CD4-positive, alpha-beta T cell treated with Interleukin-17A for 1 hour (primary cell): ENCODE measurements at places on chromosomes 2 and 18.

DNA sequence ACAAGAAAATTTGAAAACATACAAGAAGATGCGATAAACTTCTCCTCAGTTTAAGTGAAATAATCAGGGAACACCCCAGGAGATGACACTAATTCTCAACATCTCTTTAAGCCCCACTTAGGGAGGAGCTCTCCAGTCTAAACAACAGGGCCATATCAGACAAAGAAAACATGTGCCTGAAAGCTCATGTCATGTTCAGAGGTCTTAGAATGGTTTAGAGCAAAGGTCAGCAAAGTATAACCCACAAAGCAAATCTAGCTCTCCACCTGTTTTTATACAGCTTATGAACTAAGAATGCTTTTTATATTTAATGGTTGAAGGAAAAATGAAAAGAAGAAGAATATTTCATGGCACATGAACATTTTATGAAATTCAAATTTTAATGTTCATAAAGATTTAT is 155.6 kb upstream of the NOL4 start:
- no peak for DNase-seq

GRCh38 chr2:240466579-240467148 is 31.2 kb downstream of the GPC1 start:
- no peak for DNase-seq

DNA sequence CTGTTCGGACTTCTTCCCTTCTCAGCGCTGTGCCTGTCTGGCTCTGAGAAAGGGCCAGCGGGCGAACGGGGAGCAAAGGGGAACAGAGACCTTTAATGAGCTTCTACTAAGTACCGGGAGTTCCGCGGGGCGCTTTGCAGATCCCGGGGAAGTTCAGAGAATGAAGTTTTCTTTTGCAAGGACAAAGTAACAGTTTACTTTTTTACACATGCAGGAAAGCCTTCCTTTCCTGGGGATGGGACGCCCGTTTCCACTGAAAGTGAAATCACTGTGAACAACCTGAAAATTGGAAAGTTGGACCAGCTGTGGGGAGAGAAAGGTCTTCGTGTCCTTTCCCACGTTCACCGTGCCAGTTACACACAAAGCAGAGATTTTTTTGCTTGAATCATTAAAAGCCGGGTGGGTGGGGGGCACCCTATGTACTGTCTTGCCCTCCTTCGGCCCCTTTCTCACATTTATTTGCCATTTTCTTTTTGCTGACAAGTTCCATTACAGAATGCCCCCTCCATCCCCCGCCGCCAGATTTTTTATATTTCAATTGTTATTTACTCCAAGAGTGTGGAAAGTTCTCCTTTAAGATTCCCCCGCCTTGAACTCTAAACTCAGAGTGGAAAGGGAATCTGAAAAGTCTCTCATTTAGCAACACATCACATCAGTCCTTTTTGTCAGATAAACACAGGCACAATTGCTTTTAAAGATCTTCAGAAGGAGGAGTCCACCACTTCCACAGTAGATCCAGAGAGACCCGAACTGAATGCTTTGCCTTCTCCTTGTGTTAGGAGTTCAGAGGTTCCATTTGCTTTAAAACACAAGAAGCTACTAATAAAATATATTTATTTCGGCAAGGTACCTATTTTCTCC is 1.1 kb upstream of the FN1 start:
- DNase-seq = no peak

DNA sequence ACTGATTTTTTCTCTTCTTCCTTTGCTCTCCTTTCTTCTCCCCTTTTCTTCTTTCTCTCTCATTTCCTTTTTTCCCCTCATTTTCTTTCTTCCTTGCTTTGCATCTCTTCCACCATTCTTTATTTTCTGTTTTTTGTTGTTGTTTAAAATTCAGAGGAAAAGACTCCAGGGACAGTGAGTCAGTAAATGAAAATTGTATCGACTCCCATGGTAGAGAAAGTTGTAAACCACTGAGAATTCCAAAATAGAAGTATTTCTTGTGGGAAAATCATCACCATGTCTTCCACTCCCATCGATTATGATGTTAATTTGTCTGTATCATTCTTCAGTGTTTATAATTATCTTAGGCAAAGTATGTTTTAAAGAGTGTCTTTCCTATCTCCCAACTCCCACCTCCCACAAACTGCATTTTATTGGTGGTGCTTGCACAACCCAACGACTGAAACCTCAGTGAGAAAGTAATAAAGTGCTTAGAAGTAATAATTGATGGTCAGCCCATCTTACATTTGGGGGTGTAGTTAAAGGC is 134.3 kb downstream of the IRS1 start:
- DNase-seq = no peak

GRCh38 chr2:140270224-140270623 is 1490.0 kb upstream of the NXPH2 start:
- DNase-seq = no peak

- no peak for DNase-seq
These were observed 143.6 kb downstream of the ALPK2 start for GRCh38 chr18:58484989-58485981.

DNA sequence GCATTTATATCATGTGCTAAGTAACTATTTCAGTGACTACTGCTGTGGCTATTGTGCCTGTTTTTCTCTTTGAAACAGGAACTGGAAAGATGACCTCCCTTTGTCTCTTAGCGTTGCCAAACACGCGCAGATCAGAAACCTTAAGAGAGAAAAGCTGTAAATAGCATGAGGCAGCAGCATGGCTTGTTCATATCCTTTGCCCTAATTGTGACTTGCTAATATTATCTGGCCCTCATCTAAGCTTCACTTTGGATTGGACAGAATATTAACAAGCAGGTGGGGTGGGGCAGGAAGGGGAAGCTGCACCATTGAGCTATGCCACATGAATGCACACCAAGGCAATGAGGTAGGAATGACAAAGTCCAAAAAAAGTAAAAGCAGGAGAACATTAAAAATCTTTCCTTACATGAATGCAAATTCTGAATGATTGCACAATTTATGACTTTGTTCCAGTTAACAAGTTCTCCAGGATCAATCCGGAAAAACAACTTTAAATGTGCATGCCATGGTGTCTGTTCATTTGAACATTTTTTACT is 128.4 kb downstream of the IRS1 start:
- DNase-seq = no peak

DNA sequence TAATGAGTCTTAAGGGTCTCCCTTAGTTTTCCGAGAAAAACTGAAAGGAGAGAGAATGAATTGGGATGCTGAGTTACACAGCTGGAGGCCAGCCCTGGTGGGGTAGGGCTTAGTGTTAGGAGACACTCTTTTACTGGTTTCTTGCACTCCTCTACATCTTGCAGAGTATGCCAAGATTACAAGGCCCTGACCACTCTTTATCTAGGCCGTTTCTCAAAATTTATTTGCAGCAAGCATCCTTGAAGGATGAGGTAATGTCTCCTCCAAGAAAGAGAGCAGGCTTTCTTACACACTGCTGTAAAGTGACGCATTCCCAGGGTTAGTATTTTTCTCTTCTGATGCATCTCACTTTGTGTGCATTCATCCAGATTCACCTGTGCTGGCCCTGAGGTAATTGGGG is 166.2 kb downstream of the TDRD15 start:
- no peak for DNase-seq

DNA sequence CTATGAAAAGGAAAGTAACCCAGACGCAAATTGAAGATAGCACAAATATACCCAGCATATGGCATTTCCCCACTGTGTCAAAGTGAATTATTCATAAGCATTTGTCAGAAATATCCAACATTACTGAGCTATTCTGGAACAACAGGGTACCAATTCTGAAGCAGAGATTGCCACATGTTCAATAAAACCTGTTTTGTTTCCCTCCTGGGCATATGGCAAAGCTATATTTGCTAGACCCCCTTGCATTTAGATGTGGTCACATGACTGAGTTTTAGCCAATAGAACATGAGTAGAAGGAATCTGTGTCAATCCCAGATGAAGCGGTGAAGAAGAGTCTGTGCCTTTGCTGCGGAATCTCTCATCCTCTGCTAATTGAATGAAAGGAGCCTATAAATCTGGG is 296.4 kb upstream of the DLGAP1 start:
- DNase-seq = no peak

GRCh38 chr2:51791496-51791895 is 759.6 kb upstream of the NRXN1 start:
- no peak for DNase-seq

DNA sequence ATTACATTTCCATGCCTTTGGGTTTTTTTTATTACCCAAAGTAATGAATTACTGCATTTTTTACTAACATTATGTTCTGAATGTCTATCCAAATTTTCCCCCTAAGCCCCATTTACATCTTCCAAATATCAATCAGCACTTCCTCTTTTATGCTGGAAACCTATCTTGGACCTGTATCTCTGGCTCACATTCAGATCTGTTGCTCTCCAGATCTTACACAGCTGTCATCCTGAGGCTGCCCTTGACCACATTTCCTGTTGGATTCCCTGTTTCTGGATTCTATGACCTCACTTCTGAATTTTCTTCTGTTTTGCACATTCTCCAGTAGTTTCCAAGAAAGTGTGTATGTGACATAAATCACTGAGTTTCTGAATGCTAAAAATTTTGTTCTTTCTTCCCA is 146.7 kb downstream of the PDE1A start:
- DNase-seq = no peak

- DNase-seq = no peak
These were observed 130.8 kb downstream of the UPP2 start for GRCh38 chr2:158232476-158232875.

GRCh38 chr2:174985614-174986013 is 19.6 kb downstream of the CHN1 start:
- no peak for DNase-seq

GRCh38 chr2:219228911-219229304 is 528 bp downstream of the ATG9A start:
- no peak for DNase-seq

DNA sequence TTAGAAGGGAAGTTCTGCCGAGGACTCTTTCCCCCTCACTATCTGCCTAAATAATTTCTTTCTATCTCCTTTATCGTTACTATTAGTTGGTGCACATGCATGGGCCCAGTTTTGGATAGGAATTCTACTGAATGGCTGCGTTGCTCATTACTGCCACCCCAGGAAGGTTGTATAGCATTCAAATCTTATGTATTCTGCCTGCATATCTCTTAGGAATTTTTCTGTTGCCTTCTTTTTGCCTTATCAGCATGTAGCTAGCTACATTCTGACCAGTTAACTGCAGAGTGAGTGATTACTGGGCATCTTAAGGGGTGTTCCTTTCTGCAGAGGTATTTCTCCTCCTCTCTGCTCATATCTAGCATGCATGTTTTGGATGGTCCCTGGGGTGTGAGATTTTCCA is 239.6 kb downstream of the TDRD15 start:
- DNase-seq = no peak

- no peak for DNase-seq
These were observed 12.3 kb downstream of the STAT1 start for GRCh38 chr2:191001624-191002023.

DNA sequence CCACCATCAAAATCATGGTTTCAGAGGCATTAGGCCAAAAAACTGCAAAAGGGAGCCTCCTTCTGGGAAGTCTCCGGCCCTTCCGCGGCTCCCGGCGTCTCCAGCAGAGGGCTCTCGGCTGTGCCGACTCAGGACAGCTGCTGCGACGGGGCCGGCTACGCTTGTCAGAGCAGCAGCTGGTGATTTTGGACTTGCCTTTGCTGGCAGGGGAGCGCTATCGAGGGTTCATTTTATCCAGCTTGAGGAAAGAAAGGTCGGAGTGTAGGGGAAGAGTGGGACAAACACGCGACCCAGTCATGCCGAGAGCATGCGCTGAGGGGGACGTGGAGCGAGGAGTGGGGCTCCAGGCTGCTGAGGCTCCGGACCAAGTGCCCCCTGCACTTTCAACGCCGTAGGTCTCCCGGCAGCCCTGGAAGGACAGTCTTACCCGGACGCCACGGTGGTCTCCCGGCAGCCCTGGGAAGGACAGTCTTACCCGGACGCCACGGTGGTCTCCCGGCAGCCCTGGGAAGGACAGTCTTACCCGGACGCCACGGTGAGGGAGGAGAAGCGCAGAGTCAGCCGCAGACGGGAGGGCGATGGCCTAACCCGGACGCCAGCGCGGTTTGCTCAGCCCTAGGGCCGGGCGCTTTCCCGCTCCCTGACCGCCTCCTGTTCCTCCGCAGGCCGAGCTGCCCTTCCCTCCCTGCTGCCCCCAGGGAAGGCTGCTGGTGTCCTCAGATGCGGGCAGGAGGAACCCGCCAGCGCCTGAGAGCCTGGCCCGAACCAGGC is 21.7 kb downstream of the DDX18 start:
- DNase-seq = peak; percentile 45

- DNase-seq = no peak
These were observed 2.5 kb downstream of the SNED1 start for GRCh38 chr2:241000831-241001321.

GRCh38 chr2:106970471-106971261 is 84.7 kb upstream of the ST6GAL2 start:
- no peak for DNase-seq

DNA sequence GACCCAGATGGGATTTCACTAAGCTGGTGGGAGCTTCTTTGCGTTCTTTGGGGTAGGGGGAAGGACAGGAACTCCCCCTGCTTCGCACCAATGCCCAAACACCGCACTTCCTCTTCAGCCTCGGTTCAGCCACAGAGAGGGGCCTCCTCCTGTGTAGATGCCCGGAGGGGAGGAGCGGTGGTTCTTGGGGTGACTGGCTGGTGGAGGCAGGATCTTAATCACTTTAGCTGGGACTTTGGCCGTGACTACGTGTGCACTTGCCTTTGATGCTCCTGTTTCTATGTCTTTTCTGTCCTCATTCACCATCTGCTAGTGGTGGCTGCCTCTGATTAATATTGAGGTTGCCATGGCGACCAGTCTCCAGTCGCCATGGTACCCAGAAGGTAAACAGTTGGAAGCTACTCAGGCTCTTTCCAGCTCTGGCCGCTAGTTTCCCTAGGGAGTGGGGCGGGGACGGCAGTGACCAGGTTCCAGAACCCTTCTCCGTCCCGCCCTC is 1.9 kb downstream of the CNGA3 start:
- DNase-seq = no peak

GRCh38 chr2:239015901-239016675 is 168.2 kb downstream of the TWIST2 start:
- no peak for DNase-seq

GRCh38 chr2:32838418-32838817 is 108.3 kb upstream of the LTBP1 start:
- no peak for DNase-seq

DNA sequence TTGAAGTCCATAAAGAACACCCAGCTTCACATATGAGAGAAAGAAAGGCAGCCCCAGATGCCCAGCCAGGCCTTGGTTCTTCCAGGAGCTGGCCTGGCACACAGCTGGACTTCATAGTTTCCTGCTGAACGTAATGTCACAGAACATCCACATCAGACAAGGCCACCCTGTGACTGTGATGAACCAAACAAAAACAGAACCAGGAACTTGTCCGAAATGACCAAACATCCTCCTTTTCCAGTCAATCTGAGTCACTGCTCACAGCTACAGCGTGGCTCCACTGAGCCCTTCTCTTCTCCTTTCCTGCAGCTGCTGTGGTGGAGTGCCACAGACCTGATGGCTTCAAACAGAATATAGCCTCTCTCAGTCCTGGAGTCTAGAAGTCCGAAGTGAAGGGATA is 45.4 kb upstream of the PAPOLG start:
- DNase-seq = peak; percentile 4

DNA sequence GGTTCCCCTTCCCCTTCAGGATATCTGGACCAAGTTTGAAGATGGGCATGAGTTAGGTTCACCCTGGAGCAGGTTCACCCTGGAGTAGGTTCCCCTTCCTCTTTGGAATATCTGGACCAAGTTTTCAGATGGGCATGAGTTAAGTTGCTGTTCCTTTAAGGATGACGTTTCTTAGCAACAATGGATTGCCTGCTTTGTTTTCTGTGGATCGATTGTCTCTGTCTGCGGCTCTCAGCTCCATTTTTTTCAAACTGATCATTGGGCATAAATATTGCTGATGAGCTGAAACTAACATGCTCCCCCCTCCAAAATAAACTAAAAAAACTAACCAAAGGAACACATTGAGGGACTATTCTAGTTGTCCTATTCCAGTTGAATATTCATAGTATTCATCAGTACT is 149.5 kb downstream of the SPP2 start:
- DNase-seq = no peak
